Endodermal cell (in vitro differentiated cells): ENCODE measurements at places on chromosomes 1 and 21. TPM values are rescaled to one million over a fixed set of nuclear protein-coding genes. Genes with fewer than 3 reads are reported as not detected.

GRCh38 chr1:28744184-28744583, 7.4 kb downstream of the YTHDF2 start:
- no peak for DNase-seq
- H3K36me3 ChIP-seq, result peaks cover 96% of the 10 kb centered on the region
- no peak overlapping the region for H3K27ac ChIP-seq
- H3K4me3 ChIP-seq, result peak overlapping the region; percentile 72
- H3K4me1 ChIP-seq, result no peaks in the 10 kb centered on the region

GRCh38 chr1:1627261-1627828, 4.6 kb upstream of the MMP23B start:
- H3K36me3 ChIP-seq, result no peaks in the 10 kb centered on the region
- no peak overlapping the region for H3K4me3 ChIP-seq
- H3K4me1 ChIP-seq, result no peaks in the 10 kb centered on the region
- DNase-seq, result peak; percentile 50

GRCh38 chr1:21139601-21140000, 37.1 kb downstream of the EIF4G3 start:
- H3K36me3 ChIP-seq, result peaks cover 49% of the 10 kb centered on the region
- H3K4me1 ChIP-seq, result no peaks in the 10 kb centered on the region
- no peak overlapping the region for H3K4me3 ChIP-seq
- H3K27ac ChIP-seq, result no peak overlapping the region
- DNase-seq, result no peak

- no peaks in the 10 kb centered on the region for H3K4me1 ChIP-seq
- H3K4me3 ChIP-seq, result no peak overlapping the region
- H3K27ac ChIP-seq, result no peak overlapping the region
- H3K36me3 ChIP-seq, result peaks cover 3% of the 10 kb centered on the region
- DNase-seq, result peak; percentile 52
Measured at GRCh38 chr1:11668516-11668915, 4.5 kb downstream of the FBXO6 start.

DNA sequence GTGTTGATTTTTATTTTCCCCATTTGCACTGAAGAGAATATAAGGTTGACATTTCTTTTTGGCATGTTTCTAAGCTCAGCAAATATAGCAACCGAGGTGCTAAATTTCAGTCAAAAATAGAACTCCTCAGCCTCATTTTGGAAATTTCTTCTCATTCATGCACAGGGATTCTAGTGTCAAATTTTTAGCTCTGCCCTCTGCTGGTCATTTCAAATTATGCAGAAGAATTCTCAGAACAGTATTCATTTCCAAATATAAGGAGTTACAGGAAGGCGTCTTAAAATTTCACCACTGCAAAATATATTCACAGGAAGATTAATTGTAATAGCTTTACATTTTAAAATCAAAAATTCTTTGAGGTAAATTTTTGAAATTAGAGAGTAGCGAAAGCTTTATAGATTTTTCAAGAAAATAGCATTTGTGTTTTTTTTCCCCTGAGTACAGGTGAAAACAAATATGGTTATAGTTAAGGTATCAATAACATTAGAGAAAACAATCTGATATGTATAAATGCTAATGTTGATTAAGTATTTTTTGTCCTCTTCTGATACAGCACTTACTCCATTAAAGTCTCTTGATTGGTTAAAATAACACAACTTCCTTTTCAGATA, 57.9 kb downstream of the FMN2 start:
- no peak overlapping the region for H3K4me3 ChIP-seq
- H3K4me1 ChIP-seq, result no peaks in the 10 kb centered on the region
- no peaks in the 10 kb centered on the region for H3K27me3 ChIP-seq
- H3K36me3 ChIP-seq, result peaks cover 57% of the 10 kb centered on the region
- no peak for DNase-seq
- no peak overlapping the region for H3K27ac ChIP-seq

DNA sequence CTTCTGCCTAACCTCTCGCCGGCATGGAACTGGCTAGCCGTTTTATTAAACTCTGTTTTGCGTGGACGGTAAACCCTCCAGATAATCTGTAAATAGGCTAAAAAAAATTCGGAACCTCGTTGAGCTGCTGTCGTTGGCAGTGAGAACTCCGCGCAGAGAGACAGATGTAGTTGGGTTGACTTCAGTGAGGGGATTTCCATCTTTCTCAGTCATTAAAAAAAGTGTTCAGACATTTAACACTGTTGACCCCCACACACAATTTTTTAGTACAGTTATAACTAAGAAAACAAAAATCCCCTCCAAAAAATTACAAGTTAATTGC, 464 bp downstream of the PARK7 start:
- peak overlapping the region; percentile 73 for H3K27ac ChIP-seq
- no peaks in the 10 kb centered on the region for H3K4me1 ChIP-seq
- H3K27me3 ChIP-seq, result no peaks in the 10 kb centered on the region
- peaks cover 44% of the 10 kb centered on the region for H3K36me3 ChIP-seq
- H3K4me3 ChIP-seq, result peak overlapping the region; percentile 100
- no peak for DNase-seq

- H3K27me3 ChIP-seq, result no peaks in the 10 kb centered on the region
- H3K4me1 ChIP-seq, result no peaks in the 10 kb centered on the region
- H3K27ac ChIP-seq, result no peak overlapping the region
- H3K36me3 ChIP-seq, result no peaks in the 10 kb centered on the region
Measured at GRCh38 chr21:24895885-24896734, 711.2 kb downstream of the MRPL39 start.

DNA sequence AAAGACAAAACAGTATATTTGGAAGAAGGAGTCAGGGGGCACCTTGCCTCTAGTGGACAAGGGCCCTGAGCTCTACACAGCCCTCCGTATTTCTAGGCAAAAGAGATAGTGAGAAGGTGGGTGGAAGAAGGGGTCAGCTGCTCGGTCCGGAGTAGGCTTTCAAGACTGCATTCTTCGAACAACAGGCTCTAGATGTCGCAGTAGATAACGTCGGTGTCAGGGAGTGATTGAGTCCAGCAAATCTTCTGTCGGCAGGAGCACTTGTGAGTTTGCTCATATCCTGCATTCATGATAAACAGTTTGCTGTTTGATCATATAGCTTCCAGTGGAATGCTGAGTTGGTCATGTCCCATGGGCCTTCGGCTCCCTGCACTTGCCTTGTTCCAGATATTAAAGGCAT, 36.8 kb downstream of the DIPK1A start:
- no peak overlapping the region for H3K27ac ChIP-seq
- no peak for DNase-seq
- H3K4me3 ChIP-seq, result no peak overlapping the region
- H3K36me3 ChIP-seq, result no peaks in the 10 kb centered on the region
- no peaks in the 10 kb centered on the region for H3K4me1 ChIP-seq

DNA sequence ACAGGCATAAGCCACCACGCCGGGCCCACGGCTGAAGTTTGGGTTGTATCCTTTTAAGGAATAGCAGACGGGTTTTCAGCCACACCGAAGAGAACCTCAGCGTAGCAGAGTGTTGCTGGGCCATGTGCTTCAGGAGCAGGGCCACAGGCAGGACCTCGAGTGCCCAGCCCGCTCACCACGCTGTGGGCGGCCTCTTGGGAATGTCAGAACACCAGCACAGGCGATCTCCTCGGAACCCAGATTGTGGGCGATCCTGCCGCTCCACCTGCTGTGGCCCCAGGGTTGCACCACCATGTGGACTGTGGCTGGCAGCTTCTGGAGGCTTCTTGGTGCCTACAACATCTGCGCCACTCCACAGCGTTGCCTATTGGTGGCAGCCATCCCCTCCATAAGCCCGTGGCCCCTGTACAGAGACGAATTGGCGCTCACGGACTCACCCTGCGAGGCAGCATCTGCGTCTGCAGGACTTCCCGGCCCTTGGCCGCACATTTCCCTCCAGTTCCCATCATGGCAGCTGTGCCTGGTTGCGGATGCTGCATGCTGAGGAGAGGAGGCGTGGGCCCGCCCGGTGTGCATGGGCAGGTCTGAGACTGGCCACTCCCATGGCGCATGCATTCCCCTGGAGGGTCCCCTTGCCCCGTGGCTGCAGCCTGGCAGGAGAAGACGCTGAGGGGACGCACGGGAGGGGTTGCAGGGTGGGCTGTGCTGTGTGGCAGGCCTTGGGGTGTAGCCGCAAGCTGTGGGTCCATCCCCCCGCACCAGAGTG, 69.3 kb downstream of the SKI start:
- H3K36me3 ChIP-seq, result peaks cover 7% of the 10 kb centered on the region
- no peak for DNase-seq
- H3K4me1 ChIP-seq, result no peaks in the 10 kb centered on the region
- H3K27ac ChIP-seq, result no peak overlapping the region

- H3K4me1 ChIP-seq, result no peaks in the 10 kb centered on the region
- H3K27me3 ChIP-seq, result no peaks in the 10 kb centered on the region
- DNase-seq, result peak; percentile 84
- H3K4me3 ChIP-seq, result peak overlapping the region; percentile 97
- peak overlapping the region; percentile 93 for H3K27ac ChIP-seq
Measured at GRCh38 chr1:52403566-52404115, 582 bp downstream of the ORC1 start.

DNA sequence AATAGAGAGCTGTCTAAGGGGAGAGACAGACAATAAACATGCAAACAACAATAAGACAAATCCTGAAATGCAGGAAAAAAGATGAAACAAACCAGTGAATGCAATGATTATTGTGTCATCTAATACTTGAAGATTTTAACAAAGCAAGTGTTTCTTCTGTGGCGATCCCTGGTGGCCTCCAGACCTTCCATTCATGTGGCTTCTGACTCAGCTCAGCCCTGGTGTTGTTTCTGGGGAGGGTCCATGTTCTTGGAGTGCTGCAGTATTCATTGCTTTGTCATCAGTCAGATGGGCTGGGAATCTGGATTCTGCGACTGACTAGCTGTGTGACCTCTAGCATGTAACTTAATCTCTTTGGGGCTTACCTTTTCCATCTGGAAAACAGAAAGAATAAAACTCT, 1.5 kb upstream of the C2CD4D start:
- H3K4me1 ChIP-seq, result no peaks in the 10 kb centered on the region
- H3K36me3 ChIP-seq, result no peaks in the 10 kb centered on the region
- no peak overlapping the region for H3K4me3 ChIP-seq
- DNase-seq, result no peak

DNA sequence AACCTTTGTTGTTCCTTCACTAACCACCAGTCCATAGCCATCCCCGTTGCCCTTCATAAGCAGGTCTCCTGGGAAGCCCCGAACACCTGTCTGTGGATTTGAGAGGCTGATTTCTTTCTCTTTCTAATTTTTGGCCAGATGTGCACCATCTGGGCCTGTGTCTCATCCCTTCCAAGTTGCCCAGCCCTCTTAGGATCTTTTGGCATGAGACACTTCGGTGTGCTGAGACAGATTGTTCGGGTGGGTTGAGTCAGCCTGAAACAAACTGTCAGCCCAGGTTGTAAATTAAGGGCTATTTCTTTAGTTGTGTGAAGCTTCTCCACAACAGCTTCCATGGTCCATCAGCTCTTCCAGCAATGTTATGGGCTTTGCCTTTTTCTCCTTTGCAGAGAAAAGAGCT, 1.4 kb upstream of the DNAJC11 start:
- H3K36me3 ChIP-seq, result no peaks in the 10 kb centered on the region
- H3K4me3 ChIP-seq, result no peak overlapping the region
- H3K4me1 ChIP-seq, result peaks cover 5% of the 10 kb centered on the region
- peaks cover 15% of the 10 kb centered on the region for H3K27me3 ChIP-seq
- no peak overlapping the region for H3K27ac ChIP-seq
- no peak for DNase-seq

DNA sequence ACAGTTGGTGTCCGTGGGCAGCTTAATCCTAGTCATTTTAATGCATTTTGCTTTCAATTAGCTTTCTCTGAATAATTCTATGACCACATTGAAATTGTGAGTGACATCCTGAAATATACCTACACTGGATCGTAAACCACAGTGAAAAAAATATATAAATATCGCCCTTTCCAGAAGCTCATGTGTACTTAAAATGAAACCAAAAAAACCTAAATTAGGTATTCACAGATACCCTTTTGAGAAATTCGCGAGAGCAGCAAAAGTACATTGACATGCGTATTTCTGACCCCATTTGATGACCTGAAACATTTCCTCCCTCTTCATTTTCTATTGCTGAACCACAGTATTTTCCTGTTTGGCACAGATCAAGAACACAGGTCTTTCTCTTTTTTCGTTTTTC, 253.8 kb downstream of the LTN1 start:
- no peak for DNase-seq
- H3K27me3 ChIP-seq, result no peaks in the 10 kb centered on the region
- no peak overlapping the region for H3K4me3 ChIP-seq
- H3K27ac ChIP-seq, result no peak overlapping the region
- no peaks in the 10 kb centered on the region for H3K4me1 ChIP-seq

DNA sequence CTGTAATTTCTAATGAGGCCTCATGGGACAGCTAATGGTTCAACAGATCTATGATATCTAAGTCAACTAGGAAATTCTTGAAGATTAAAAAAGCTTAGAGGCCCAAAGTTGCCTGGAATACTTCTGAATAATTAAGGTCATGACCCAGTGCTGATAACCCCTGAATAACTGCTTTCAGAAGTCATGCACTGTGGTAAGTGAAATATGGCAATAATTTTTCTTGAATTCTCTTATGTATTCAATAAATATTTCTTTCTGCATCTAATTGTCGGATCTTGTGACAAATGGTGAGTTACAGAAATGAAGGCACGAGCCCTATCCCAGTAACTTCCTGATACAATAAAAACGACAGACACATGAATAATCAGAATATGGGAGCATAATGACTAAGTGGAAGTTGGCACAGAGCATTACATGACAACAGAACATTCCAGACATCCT, 219.3 kb upstream of the GREM2 start:
- no peaks in the 10 kb centered on the region for H3K27me3 ChIP-seq
- no peak overlapping the region for H3K27ac ChIP-seq
- no peak overlapping the region for H3K4me3 ChIP-seq
- H3K4me1 ChIP-seq, result no peaks in the 10 kb centered on the region

DNA sequence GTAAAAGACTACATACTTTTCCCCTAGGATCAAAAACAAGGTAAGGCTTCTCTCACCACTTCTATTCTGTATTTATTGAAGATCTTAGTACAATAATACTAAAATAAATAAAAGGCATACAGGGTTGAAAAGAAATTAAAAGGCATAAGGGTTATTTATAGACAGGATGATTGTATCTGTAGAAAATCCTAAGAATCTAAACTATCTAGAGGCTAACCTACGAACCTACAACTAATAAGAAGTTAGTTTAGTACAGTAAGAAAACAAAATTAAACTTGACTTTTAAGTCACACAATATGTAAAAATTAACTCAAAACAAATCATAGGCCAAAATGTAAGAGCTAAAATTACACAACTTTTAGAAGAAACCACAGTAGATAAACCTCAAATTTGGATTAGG, 50.4 kb upstream of the ADAM30 start:
- H3K36me3 ChIP-seq, result peaks cover 33% of the 10 kb centered on the region
- no peak overlapping the region for H3K27ac ChIP-seq
- H3K27me3 ChIP-seq, result no peaks in the 10 kb centered on the region
- H3K4me3 ChIP-seq, result no peak overlapping the region
- no peak for DNase-seq
- no peaks in the 10 kb centered on the region for H3K4me1 ChIP-seq

Gene ACKR1
- total RNA-seq, result not detected in 2 replicates
